ENCODE measurements at places on chromosomes 5 and 9. TPM values are rescaled to one million over a fixed set of nuclear protein-coding genes. Genes with fewer than 3 reads are reported as not detected.

Gene GFPT2
- 1.6 TPM for total RNA-seq

Gene TRPM6
- total RNA-seq, result 4.7 TPM

Gene CERCAM
- total RNA-seq, result 12.3 TPM

Gene AQP3
- 24.1 TPM for total RNA-seq

Gene ZNF354C
- total RNA-seq, result not detected

Gene HMCN2
- total RNA-seq, result 0.53 TPM

Gene OLFM1
- not detected for total RNA-seq

Gene BDP1
- 27.5 TPM for total RNA-seq

Gene C1QTNF3
- total RNA-seq, result 4.4 TPM

Gene B4GALT1
- 104 TPM for total RNA-seq
